Renal cortex interstitium (tissue), 15 donors: ENCODE measurements at places on chromosomes 16 and 17. TPM values are rescaled to one million over a fixed set of nuclear protein-coding genes. Genes with fewer than 3 reads are reported as not detected.

DNA sequence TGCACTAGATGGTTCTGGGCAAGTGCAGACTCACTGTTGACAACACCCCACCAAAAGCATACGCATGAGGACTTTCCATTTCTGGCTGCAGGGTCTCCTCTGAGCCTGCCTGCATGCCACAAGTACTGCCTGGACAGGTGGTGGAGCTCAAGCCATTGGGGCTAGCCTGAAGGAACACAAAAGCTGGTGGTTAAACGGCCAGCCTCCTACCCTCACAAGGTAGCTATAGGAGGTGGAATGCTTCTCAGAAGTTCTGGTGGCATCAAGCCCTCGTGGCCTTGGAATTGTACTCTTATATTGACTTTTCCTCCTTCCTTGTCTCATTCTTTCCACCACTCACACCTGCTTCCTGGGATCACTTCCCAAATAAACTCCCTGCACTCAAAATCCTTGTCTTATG lies 56.6 kb upstream of the BCAR1 start:
- DNase-seq, result no peak

DNA sequence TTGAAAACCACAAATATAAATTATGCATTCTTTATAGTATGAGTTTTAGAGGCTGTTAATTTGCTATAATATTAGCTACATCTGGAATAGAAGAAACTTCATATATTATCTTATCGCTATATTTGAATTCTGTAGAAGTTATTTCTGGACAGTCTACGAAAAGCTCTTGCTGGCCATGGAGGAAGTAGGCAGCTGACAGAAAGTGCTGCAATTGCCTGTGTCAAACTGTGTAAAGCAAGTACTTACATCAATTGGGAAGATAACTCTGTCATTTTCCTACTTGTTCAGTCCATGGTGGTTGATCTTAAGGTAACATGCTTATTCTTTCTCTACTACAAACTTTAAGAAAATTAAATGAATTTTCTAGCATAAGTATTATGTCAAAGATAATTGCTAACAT lies 96.8 kb downstream of the OMG start:
- DNase-seq, result no peak

- no peak for DNase-seq
Measured at GRCh38 chr17:77948690-77949114, 9.8 kb upstream of the TNRC6C start.

DNA sequence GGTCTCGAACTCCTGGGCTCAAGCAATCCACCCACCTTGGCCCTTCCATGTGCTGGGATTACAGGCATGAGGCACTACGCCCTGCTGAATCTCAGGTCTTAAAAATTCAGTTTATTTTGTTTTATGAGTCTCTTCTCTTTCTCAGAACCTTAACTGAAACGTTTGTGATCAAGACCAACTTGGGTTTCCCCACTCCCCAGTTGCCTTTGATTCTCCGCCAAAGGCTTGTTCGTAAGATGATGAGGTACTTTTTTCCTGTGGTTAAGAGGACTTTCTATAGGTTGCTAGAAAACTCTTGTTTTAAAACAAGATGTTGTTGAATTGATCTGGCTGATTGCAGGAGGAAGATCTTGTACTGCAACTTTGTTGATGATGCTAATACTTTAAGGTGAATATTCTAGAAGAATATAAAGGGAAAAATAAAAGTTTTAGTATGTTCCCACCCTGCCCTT lies 11.7 kb downstream of the ABCC1 start:
- no peak for DNase-seq

DNA sequence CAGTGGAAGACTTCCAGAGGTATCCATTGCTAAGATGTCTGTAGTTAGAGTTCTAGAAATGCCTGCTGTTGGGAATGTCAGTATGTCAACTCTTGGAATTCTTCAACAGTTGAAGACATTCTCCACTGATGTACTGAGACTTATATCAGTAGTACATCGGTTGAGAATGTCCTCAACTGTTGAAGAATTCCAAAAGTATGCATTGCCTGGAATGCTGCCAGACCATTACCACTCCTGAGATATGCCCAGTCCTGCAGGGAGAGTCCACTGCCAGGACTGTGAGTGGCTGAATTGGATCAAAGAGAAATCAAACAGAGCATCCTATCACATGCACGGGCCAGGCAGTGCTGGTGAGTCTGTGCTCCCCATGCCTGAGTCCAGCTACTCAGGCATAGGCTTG lies 42.0 kb downstream of the IL21R start:
- no peak for DNase-seq

- no peak for DNase-seq
Measured at GRCh38 chr17:17186051-17186450, 20.1 kb downstream of the PLD6 start.

GRCh38 chr16:19717314-19717713 lies 713 bp downstream of the KNOP1 start:
- no peak for DNase-seq

GRCh38 chr17:31627960-31628359 lies 231.1 kb downstream of the COPRS start:
- no peak for DNase-seq

GRCh38 chr17:64765191-64765889 lies 103.2 kb upstream of the SMURF2 start:
- no peak for DNase-seq

DNA sequence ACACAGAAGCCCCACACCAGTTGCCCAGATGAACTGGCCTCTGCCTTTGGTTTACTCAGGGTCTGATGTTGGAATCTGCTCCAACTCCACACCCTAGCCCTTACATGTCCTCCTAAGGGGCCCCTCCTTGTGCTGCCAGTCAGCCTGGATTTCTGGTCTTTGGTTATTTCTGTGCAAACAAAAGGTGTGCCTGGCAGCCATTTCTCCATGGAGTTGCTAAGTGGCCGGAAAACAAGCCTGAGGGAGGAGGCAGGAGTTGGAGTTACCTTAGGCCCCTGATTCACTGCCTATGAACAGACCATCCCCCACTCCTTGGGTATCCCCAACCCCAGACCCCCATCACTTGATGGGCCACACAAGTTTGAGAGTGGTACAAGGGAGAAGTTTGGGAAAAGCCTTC lies 4.4 kb upstream of the ALKBH5 start:
- no peak for DNase-seq

DNA sequence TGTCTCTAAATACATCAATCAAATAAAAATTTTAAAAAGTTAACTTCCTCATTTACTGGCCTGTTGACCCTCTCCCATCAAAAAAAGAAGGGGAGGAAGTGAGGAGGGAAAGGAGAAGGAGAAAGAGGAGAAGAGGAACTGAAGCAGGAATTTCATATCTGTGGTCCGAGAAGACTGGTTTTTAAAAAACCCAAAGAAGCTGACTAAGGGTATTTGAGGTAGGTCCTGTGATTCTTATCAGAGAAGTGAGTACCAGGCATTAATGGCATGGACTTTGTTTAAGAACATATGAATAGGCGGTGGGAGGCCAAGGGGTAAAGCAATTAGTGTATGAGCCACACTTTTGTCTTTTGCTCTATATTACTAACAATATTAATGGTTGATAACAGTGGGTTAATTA lies 2.0 kb downstream of the SLC46A1 start:
- DNase-seq, result no peak

Gene KRT25
- 0.09 TPM for polyA plus RNA-seq

Gene EPOP
- 1.9 TPM for polyA plus RNA-seq

Gene HASPIN
- polyA plus RNA-seq, result 2.7 TPM

Gene ABCA6
- polyA plus RNA-seq, result 6.7 TPM
